ENCODE measurements at places on chromosomes 4 and X.

DNA sequence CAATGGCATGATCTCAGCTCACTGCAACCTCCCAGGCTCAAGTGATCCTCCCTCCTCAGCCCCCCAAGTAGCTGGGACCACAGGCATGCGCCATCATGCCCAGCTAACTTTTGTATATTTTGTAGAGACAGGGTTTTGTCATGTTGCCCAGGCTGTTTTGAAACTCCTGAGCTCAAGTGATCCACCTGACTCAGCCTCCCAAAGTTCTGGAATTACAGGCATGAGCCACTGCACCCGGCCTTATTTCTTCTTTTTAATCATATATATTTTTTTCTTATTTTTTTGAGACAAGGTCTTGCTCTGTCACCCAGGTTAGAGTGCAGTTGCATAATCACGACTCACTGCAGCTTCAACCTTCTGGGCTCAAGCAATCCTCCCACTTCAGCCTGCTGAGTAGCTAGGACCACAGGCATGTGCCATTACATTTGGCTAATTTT, 184.0 kb downstream of the TSPAN5 start:
- no peak for DNase-seq

GRCh38 chr4:107996949-107997788, 7.5 kb downstream of the HADH start:
- DNase-seq: no peak

DNA sequence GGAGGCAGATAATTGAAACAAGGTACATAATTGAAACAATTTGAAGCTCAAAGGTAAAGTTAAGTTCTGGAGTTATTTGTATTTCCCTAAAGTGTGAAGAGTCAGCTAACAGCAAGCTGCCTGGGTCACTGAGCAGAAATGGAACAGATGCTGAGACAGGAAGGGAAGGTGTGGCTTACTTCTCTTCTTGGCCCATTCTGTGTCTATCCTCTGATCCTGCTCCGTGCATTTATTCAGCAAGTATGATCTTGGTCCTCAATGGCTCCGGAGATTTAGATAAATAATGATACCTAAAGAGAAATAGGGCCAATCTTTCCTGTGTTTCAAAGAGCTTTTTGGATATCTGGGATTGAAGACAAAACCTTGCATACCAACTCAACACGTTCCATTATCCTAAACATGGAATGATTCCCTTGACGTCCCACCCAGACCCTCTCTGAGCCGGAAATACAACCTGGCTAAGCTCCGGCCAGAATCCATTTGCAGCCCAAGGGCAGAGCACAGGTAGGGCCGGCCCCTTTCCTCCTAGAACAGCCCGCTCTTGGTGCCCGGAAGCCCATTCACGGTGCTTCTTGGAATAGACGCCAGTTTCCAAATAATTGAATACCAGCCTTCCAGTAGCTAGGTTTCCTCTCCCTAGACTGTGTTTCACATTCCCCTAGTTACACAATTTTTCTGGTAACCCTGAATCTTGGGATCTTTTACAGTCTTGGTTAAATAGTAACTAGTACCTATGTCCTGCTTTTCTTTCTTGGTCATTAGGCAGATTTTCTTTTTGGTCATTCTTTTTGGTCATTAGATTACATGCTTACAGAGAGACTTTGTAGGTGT, 211.0 kb downstream of the NWD2 start:
- no peak for DNase-seq

GRCh38 chr4:36665985-36666527, 384.6 kb downstream of the DTHD1 start:
- no peak for DNase-seq

GRCh38 chr4:156169011-156169410, 215.3 kb upstream of the CTSO start:
- no peak for DNase-seq

DNA sequence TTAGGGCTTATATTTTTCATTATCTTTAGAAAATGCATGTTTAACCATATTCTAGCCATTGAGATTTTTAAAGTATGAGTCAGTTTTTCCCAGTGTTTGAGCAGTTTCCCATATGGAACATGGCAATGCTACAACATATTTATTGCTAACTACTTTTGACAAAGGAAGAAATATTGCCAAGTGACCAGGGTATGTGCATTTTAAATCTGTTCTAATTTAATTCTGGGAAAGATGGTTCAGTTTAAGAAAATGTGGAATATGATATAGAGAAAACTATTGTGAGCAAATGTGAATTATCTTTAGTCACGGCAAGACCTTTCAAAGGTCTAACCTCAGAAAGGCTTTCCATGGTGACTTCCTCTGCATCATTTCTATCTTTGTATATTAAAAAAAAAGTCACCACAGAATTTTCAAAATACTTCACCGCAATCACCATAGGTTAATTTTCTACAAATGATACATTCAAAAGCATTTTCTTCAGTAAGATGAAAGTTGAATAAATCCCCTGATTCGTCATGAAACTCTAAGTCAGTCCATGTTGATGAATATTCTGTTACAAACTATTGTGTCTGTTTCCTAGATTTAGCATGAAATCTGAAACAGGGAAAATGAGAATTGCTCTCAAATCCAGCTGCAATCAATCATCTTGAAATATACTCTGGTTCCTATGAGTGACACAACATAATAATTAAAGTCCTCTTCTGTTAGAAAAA, 2349.0 kb upstream of the TENM3 start:
- DNase-seq: no peak
